ENCODE measurements at places on chromosomes 1 and 21.

GRCh38 chr1:2384941-2385481 lies 6.3 kb downstream of the MORN1 start:
- DNase-seq: no peak

GRCh38 chr1:201773764-201774163 lies 55.2 kb upstream of the IPO9 start:
- DNase-seq: no peak

GRCh38 chr1:113307771-113308445 lies 82.4 kb upstream of the MAGI3 start:
- DNase-seq: peak; percentile 6

DNA sequence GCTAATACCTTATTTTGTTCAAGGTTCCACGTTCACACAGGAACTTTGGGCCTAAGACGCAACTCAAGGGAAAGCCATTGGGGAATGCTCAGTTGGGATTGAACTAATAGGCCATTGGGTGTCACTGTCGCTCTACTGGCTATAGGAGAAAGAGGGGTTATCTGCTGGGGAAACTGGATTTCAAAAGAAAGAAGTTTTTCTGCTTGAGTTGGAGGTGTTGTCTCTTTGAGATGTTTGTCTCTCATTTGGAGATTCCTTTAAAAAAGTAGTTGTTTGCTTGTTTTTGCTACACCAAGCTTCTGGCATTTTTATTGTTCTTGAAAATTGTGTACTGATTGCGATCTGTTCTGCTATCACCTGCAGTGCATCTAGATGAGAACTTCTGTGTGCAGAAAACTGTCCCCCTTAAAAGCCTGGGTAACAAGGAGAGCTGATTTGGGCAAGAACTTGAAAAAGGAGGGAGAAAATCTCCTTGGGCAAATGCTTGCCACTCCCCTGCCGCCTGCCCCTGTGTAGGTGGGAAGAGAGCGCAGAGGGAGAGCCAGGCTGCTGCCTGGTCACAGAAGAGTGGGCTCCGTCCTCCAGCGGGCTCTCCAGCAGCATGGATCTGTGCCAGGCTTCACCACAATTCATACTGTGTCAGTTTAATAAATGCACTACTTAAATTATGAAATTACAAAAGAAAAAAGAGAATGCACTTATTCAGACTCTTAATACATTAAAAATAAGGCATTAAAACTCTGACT lies 39.9 kb downstream of the PEX14 start:
- DNase-seq: no peak
